COR-L47 (cell line): ENCODE measurements at places on chromosomes 2 and 18.

DNA sequence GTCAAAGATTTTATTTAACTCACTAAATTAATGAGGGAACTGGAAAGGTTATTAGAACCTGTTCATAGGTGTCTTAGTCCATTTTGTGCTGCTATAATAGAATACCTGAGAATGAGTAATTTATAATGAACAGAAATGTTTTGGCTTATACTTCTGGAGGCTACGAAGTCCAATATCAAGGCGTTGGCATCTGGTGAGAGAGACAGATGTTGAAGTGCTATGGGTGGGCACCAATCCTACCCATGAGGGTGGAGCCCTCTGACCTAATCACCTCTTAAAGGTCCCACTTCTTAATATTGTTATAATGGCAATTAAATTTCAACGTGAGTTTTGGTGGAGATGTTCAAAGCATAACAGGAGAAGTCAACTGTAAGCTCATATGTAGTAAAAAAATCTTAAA is 5.1 kb downstream of the RPIA start:
- DNase-seq = no peak

- no peak for DNase-seq
These were observed 110.9 kb upstream of the MSTN start for GRCh38 chr2:190173392-190173791.

DNA sequence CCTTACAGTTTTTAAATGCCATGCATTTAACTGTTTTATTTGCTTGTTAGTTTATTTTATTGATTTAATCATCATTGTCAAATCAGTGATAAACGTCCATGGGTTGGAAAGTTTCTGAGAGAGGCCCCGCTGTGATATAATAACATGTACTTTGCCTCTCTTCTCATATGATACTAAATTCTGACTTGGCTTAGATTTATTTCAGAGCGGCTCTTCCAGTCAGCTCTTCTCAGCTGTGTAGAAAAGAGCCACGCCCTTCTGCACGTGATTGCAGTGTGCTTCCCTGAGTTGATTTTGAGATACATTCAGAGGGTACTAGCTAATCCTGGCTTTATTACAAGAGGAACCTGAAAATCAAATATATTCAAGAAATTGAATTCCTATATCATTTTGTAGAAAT is 218.6 kb downstream of the KCNE4 start:
- peak; percentile 15 for DNase-seq

DNA sequence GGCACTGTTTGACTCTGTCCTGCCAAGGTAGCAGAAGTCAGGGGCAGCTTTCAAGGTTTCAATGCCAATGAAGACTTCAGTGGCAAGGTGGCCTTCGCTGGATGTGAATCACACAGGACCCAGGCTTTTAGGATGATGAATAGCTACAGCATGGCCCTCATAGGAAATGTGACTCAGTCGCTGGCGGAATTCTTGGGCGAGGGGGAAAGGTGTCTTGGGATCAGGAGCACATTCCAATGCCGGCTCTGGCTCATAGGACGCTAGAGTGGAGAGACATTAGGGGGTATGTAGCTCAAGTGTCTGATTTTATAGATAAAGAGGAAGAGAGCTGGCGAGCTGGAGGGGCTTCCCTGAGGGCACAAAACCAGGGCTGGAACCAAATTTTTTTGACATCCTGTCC is 68.6 kb downstream of the SMIM21 start:
- no peak for DNase-seq

- no peak for DNase-seq
These were observed 16.7 kb upstream of the ADI1 start for GRCh38 chr2:3535794-3536681.

DNA sequence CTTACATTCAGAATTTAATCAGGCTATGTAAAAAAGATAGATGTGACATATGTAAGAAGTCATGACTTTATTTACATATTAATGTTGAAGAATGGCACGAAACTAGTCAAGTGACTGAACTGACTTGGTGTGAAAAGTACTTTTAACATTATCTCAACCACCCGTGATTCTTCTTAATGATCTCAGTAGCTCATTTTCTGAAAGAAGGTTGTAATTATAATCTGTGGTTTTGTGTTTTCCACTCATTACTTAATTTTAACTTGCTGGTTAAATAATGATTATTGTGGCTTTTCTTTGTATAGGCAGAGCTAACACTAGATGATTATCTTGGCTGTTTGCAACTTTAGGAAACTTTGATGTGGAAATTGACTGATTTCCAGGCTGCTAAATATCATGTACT is 18.5 kb downstream of the KCNJ13 start:
- DNase-seq = no peak

- no peak for DNase-seq
These were observed 13.2 kb downstream of the SERPINE2 start for GRCh38 chr2:224025874-224026273.

GRCh38 chr2:120561379-120562035 is 174.2 kb upstream of the GLI2 start:
- no peak for DNase-seq

- DNase-seq = no peak
These were observed 30.2 kb downstream of the XDH start for GRCh38 chr2:31384351-31384750.

GRCh38 chr2:144596073-144596871 is 76.4 kb upstream of the ZEB2 start:
- no peak for DNase-seq

DNA sequence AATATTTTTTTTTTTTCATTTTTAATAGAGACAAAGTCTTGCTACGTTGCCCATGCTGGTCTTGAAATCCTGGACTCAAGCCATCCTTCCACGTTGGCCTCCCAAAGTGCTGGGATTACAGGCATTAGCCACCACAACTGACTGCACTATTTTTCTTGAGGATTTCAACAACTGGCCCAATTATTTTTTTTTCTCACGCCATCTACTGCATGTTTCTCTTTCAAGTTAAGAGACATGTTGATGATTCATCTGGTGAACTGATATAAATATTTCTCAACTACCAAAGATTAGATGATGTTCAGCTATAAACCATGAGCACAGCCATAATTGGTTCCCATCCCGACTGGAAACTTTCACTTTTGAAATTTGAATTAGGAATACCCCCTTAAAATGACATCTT is 688.4 kb upstream of the SYT4 start:
- no peak for DNase-seq
